ENCODE measurements at places on chromosomes 12 and 14. TPM values are rescaled to one million over a fixed set of nuclear protein-coding genes. Genes with fewer than 3 reads are reported as not detected.

Gene DLK1
- total RNA-seq, result not detected

Gene OR6C2
- total RNA-seq, result not detected

Gene MYO1A
- total RNA-seq, result under 0.01 TPM

Gene SLC35F4
- total RNA-seq, result not detected

Gene PLEK2
- 0.51 TPM for total RNA-seq

Gene LIN7A
- total RNA-seq, result 0.13 TPM

Gene CLEC2A
- not detected for total RNA-seq

Gene FOS
- total RNA-seq, result 67.3 TPM

Gene TMCC3
- 4.8 TPM for total RNA-seq

Gene ENO2
- 1.4 TPM for total RNA-seq

Gene AP1G2
- 20.4 TPM for total RNA-seq

Gene TEP1
- 36.0 TPM for total RNA-seq

Gene TAS2R30
- total RNA-seq, result 2.0 TPM

Gene CD4
- not detected for total RNA-seq

Gene SLC39A2
- total RNA-seq, result not detected

Gene TAS2R19
- 1.7 TPM for total RNA-seq

Gene ADAMTS20
- not detected for total RNA-seq

Gene GPR84
- not detected for total RNA-seq

Gene KTN1
- 111 TPM for total RNA-seq

Gene DCN
- total RNA-seq, result not detected

Gene TAS2R8
- total RNA-seq, result not detected

Gene VTI1B
- 36.2 TPM for total RNA-seq

Gene KRT85
- not detected for total RNA-seq

Gene DNAI7
- under 0.01 TPM for total RNA-seq

Gene DDX55
- 8.6 TPM for total RNA-seq

Gene GLIPR1L1
- total RNA-seq, result not detected

Gene MMP17
- 13.1 TPM for total RNA-seq

Gene PTHLH
- not detected for total RNA-seq

Gene PMEL
- total RNA-seq, result 0.63 TPM

Gene CLEC6A
- not detected for total RNA-seq
